ENCODE measurements at places on chromosomes 6 and 20.

DNA sequence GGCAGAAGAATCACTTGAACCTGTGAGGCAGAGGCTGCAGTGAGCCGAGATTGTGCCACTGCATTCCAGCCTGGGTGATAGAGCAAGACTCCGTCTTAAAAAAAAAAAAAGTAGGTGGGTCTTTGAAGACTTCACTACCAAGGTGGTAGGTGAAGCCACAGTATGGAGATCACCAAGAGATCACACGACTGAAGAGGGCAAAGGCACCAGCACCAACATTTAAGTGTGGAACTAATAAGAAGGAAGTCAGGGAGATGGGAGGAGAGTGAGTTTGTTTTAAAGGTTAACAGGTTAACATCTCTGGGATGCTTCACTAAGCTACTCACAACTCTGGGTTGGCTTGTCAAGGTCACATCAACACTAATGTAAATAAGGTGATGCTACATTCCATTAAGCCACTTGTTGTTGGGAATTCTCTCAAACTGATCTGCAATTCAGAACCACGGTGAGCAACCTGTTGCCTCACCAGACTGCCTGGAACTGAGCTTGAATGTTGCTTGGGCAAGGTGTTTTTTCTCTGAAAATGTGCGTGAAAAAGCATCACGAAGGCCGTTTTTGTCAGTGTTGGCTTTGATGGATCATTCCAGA is 48.7 kb downstream of the KCTD20 start:
- DNase-seq: no peak

- DNase-seq: no peak
Observed at GRCh38 chr6:85372188-85372914, 77.5 kb upstream of the NT5E start.

DNA sequence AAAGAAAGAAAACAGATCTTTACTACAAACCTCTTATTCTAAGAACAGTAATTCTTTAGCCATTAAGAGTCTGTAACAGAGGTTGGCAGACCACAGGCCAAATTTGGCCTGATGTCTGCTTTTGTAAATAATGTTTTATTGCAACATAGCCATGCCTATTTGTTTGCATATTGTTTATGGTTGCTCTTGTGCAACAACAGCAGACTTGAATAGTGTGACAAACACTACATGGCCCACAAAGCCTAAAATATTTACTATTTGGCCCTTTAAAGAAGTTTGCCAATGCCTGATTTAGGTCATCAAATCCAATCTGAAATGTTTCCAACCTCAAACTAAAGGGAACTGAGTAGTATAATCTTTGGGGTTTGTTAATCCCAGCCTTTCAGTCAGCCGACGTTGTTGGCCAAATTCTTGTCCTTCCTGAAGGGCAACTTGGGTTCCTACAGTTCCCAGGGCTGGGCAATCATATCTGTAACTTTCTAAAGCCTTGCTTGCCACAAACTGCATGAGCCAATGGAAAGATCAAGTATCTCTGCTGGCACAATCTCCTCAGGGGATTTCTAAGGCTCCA is 33.9 kb upstream of the TBC1D20 start:
- no peak for DNase-seq

DNA sequence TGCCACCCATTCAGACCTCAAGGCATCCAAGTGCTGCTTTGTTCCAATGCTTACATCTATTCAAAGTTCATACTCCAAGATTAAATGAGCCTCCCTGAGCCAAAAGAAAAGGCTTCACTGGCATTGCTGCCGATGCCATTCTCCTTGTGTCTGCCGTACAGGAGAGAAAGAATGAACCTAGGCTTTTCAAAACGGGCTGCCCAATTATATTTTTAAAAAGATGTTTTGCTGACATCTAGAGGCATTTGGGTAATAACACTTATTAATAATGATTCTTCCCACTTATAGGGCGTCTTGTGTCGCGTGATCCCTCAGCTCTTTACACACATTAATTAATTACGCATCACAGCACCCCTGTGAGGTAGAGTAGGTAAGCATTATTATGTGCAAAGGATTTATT is 545.6 kb downstream of the PKHD1 start:
- DNase-seq: peak; percentile 24

- no peak for DNase-seq
Observed at GRCh38 chr6:11885159-11885558, 106.6 kb upstream of the ADTRP start.

DNA sequence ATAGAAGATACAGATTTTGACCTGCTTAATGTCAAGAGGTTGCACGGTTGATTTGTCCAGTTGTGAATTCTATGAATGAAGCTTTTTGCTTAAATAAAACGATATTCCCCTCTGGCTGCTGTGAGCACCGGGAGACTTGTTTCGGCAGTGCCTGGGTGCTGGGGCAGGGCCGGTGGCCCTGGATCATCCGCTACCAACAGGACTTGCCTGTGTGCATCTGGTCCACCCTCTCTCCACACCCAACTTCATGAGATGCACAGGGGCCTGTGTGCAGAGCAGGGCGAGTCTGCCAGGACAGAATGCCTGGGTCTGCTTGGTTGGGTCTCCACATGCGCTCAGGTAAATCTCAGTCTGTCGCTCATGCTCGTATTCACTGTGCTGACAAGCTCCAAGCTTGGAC is 65.5 kb downstream of the TSHZ2 start:
- DNase-seq: no peak

DNA sequence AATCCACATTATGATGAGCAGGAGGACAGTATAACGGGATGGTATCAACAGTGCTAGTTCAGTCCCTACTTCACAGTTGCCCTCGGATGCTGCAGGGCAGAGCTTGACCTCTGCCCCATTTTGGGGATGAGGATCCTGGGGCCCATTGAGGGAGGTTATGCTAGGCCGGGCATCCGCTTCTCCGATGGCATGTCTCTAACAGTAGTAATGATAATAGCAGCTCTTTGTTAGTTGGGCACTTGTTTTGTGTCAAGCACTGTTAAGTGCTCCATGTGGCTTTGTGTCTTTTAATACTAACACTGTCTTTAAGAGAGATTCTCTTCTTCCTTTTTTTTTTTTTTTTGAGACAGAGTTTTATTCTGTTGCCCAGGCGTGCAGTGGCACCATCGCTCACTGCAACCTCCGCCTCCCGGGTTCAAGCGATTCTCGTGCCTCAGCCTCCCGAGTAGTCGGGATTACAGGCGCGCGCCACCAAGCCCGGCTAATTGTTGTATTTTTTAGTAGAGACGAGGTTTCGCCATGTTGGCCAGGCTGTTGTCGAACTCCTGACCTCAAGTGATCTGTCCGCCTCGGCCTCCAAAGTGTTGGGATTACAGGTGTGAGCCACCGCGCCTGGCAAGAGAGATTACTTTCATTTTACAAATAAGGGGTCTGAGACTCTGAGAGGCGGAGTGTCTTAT is 1.1 kb downstream of the MAPRE1 start:
- DNase-seq: no peak

DNA sequence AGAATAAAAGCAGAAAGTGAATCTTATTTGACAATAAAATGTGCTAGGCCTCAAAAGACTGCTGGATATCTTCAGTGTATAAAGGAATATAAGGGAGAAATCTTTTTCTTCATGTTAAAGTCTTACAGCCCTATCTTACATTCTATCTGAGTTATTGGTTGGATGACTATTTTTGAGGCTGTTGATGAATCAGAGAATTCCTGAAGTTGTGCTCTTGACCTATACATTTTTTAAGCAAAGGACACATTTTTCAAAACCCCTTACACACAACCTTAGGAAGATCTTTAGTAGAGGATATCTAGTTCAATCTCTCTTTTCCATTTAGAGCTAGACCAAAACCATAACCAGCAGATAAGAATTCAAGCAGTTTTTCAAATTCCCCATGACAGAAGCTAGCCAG is 10.9 kb upstream of the CGA start:
- no peak for DNase-seq

GRCh38 chr6:156809034-156809433 is 31.9 kb downstream of the ARID1B start:
- peak; percentile 60 for DNase-seq

GRCh38 chr6:87630746-87631145 is 40.8 kb downstream of the ORC3 start:
- no peak for DNase-seq

GRCh38 chr6:52215787-52216186 is 28.5 kb downstream of the IL17F start:
- no peak for DNase-seq

DNA sequence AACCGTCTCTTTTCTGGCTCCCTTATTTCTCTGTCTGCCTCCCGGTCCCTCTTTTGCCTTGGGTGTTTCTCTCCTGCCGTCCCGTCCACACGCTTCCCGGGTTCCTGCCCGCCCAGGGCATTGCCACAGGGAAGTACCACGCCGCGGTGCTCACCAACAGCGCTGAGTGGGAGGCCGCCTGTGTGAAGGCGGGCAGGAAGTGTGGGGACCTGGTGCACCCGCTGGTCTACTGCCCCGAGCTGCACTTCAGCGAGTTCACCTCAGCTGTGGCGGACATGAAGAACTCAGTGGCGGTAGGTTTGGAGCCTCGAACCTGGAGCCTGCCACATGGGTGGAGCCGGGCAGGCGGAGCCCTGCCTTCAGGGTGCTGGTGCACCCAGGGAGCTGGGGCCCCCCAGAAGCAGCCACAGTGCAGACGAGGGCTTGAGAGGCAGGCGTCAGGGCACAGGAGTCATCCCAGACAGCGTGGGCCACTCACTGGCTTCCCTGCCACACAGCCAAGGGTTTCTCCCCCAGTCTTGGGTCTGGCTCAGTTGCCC is 21.3 kb downstream of the NPEPL1 start:
- DNase-seq: no peak

GRCh38 chr6:11459079-11459610 is 78.4 kb upstream of the TMEM170B start:
- DNase-seq: no peak

GRCh38 chr6:30712441-30712945 is 4.6 kb downstream of the MDC1 start:
- no peak for DNase-seq

DNA sequence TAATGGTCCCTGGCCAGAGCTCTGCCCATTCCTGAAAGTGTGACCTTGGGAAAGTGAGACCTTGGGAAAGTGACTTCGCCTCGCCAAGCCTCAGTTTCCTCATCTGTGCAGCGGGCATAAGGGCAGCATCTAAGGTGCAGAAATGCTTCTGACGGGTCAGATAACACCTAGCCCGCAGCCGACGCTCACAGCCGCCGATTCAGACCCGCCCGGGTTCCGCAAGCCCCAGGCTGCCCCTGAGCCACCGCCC is 486 bp downstream of the FKBP1A start:
- DNase-seq: no peak

DNA sequence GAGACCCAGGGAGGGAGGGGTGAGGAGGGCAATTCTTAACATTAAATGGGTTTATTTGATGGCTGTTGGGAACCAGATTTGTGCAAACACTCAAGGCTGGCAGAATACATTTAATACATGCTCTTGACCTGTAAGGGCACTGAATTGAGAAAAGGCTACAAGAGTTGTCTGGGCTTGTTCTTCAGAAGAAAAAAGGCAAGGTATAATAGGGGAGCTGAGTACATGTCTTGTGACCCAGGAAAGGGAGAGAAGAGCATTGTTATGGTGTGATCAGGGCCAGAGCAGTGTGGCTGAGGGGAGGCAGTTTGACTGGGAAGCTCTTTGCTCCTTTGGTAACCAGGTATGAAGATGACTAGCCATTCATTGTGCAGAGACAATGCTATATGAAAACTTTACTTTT is 18.9 kb downstream of the KLHL31 start:
- DNase-seq: no peak
